ENCODE measurements at places on chromosomes 7 and 10.

- DNase-seq: no peak
Observed at GRCh38 chr10:63627396-63627795, 106.2 kb downstream of the REEP3 start.

GRCh38 chr7:2983586-2983985 is 60.1 kb downstream of the CARD11 start:
- DNase-seq: no peak

DNA sequence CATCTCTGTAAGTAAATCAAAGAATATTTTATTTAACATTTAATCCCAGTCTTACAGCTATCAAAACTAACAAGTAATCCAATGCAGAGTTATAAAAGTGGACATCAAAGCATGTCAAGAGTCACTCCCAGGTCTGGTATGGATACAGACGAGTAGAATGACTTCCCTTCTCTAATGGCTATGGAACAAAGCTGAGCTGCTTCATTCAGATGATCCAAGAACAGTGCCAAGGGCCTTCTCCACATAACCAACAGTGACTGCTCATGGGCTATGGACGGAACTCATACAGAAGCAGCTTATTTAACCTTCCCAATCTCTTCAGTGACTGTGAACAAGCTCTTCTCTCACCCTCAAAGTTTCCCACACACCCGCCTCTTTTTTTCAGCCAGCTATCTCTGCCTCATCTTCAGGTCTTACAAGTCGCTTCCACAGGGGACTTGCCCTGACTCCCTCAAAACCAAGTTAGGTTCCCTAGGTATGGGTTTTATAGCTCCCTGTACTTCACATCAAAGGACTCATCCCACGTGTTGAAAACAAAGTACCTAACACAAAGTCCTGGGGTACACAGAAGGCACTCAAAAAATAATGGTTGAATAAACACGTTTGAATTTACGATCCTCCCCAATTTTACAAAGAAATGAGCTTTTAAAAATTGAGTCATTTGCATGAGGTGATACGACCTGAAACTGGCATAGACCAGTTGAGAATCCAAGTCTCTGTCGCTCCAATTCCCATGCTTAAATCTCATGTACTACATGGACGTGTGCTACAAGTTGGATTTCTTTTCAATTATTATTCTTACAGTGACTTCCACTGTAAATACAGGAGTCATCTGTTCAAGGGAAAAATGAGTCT is 3.1 kb downstream of the USP6NL start:
- DNase-seq: no peak

- no peak for DNase-seq
Observed at GRCh38 chr7:69781412-69781846, 183.2 kb downstream of the AUTS2 start.

DNA sequence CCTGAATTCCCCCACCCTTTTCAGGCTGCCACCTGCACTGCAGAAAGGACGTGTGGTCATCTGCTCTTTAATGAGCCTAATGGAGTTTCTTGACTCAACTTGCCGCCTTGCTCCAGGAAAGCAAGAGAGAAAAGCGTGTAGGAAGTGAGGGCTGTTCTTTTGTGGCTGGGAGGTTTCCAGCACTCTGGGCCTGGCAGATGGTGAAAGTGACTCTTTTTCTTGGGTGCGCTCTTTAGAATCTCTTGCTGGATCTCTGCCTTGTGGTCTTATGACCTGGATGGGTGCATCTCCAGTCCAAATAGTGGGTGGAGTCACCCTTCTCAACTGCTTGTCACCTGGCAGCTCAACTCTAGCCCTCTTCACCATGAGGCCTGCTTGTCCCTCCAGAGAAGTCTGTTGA is 244.0 kb downstream of the SORCS1 start:
- DNase-seq: no peak

DNA sequence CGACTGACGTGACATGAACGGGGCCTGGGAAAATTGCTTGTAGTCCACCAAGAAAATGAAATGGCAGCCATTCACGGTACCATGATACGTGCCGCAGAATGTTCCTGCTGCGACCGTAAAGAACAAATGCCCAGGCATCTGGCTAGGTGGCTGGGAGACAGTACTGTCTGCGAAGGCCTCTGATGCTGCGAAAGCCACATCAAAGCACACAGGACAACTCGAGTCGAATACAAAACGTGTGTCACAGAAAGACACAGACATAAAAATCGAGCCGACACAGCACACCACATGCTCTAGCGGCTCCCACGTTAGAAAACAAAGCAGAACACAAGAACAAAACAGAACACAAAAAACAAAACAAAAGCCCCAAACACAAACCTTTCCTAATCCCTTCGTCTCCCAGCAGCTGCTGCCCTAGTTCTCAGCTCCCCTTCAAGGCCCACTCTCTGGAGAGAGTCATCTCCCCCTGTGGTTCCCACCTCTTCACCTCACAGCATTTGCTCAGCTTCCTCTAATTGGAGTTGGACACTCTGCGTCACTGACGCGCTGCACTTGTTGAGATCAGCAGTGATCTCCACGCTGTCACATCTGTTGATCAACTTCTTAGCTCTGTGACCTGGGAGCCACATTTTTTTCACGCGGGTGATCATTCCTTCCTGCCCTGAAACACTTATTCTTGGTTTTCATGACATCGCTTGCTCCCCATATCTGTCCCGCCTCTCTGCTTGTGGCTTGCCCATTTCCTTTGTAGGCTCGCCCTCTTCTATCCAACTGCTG is 112.2 kb downstream of the CLEC2L start:
- no peak for DNase-seq

DNA sequence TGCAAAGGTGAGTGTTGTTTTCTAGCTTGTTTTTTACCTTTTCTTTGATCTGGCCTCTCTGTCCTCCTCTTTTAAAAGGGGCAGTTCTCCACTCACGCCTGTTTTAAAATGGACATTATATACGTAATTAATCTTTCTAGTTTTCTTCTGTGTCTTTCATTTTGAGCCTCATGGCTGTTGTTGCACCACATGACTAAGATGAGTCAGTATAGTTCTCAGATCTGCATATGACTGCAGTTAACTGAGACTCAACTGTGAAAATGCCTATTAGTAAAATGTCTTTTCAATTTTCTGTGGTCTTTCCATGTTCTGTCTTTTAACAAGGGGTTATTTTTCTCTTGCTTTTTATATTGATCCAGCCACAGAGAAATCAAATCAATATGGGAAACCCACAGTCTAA is 296.1 kb downstream of the CDK14 start:
- no peak for DNase-seq

GRCh38 chr7:159144758-159145489 is at the start of gene VIPR2:
VIPR2 (minus strand) TSS chr7:159144867; CDS start chr7:159144771, 96 bp downstream.
- no peak for DNase-seq

DNA sequence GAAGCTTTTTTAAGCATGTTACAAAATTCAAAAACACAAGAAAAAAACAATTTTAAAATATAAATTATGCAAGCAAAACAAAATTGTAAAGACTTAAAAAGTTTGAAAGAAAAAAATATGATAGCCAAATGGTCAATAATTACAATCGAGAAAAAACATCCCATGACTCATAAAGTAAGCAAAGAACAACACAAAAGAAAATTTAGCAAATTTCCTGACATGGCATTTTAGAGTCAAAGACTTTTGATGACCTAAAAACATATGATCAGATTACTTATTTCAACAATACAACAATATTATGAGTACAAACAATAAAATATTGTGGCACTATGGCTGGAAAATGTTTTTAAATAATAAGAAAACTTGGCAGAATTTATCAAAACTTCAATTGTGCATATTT is 312.1 kb upstream of the MEOX2 start:
- no peak for DNase-seq

DNA sequence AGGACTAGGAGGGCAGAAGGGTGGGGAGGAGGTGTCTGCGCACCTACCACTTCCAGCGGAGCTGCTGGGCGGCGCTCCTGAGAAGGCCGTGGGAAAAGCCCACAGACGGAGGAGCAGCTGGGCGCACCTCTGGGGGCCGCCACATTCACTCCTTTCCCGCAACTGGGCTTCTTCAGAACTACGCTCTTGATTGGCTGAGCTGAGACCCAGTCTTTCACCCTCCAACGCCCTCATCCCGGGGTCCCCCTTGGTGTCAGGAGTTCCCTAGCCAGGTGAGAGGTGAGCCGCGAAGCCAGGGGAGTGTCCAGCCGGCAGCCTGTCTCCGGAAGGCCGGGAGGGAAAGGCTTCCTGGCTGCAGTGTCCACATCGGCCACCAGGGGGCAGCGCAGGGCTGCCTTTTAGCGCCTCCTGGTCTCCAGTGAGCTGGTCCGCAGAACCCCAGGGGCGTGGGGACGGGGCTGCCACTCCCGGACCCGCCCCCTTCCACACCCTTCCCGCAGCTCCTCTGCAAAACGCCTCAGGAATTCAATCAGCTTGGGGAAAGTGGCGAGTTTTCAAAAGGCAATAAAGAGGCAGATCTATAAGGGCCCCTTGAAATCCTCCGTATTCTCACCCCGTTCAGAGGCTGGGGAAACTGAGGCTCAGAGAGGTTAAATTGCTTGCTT is 98.8 kb downstream of the CHST15 start:
- DNase-seq: peak; percentile 67

DNA sequence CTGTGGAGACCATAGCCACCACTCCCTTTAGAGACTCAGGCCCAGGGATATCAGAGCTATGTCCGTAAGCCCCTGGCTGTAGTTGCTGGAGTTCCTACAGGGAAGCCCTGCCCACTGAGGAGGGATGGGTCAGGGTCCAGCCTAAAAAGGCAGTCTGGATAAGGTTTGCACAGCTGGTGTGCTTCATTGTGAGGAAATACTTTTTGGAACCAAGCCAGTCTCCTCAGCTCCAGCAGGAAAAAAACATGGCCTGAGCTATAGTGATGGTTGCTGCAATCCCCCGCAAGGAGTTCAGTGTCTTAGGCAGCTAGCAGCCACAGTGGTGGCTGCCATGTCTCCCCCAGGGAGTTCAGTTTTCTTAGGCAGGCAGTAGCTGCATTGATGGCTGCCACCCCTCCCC is 52.6 kb upstream of the CYP2C8 start:
- DNase-seq: no peak

GRCh38 chr7:46383605-46384004 is 462.5 kb upstream of the IGFBP3 start:
- no peak for DNase-seq

GRCh38 chr10:47294501-47294900 is 5.5 kb upstream of the GDF10 start:
- no peak for DNase-seq

DNA sequence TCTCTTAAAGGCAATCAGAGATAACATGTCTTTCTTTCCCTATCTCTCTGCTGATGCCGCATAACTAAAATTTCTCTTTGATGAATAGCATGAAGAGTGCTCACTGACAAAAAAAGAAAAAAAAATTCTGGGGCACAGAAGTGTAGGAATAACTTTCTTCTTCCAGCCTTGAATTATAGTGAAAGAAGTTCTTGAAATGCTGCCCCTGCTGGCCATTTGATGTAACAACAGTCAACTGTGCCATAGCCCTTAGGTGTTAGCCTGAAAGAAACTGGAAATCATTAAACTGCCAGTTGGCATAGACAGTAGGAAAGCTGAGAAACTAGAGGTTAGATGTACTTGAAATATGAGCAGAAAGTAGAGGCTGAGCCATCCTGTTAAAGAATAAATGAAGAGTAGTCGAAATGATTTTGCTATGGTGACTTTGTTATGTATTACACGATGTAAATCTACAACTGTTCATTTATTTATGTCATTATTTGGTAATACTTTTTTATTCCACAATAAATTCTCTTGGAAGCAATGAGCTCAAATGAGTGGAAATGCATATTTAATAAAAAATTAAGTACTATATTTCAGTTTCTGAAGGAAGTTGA is 48.3 kb upstream of the FAM171A1 start:
- no peak for DNase-seq

Measured in GM04503 (cell line).